ENCODE measurements at places on chromosomes 6 and 20.

DNA sequence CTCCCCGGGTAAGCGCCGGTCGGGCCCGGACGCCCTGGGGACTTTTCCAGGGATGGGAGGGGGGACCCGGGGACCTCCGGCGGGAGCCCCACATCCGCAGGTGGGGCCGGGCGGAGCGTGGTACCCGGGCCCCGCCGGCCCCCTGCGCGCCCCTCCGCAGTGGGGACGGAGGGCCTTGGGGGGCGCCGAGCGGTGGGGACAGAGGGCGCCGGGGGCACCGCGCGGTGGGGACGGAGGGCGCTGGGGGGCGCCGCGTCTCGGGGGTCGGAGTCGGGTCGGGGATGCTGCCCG lies 270 bp downstream of the PLEKHG1 start:
- no peak for DNase-seq

DNA sequence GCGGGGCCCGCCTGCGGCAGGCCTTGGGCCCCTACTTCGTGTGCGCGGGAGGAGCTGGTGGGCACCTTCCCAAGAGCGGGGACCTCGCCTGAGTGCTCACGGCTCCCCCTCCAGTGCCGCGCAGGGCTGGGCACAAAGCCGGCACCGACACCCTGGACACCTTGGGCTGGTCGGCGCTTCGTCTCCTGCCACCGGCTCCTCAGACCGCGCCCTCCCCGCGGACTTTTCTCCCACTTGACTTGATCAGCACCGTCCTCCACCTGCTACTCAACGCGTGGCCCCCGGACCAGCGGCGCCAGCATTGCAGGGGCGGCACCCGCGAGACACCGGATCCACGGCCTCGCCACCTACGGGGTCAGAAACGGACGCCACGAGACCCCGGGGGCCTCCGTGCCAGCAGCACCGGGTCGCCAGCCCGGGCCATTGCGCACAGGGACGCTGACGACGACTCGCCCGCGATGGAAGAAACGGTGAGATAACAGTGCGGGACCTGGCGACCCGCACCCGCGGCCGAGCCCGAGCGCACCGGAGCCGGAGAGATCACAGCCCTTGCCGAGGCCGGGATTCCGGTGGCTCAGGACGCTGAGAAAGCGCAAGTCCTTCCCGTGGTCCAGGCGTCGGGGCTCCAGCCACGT lies 154.2 kb downstream of the DLL1 start:
- no peak for DNase-seq

GRCh38 chr6:39057251-39058155 lies 8.9 kb downstream of the GLP1R start:
- no peak for DNase-seq

DNA sequence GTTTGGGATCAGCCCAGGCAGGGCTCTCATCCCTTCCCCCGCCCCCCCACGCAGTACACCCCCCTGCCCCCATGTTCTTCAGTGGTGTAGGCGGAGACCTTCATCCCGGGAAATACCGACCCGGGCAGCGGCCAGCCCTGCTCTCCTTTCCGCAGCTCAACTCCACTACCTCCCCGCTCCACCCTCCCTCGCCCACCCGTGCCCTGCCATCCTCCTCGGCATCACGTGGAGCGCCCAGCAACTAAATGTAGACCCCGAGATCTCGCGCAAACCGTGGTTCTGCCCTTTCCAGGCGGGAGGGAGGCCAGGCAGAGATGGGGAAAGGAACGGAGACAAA lies 1932.2 kb upstream of the DEFB115 start:
- no peak for DNase-seq

DNA sequence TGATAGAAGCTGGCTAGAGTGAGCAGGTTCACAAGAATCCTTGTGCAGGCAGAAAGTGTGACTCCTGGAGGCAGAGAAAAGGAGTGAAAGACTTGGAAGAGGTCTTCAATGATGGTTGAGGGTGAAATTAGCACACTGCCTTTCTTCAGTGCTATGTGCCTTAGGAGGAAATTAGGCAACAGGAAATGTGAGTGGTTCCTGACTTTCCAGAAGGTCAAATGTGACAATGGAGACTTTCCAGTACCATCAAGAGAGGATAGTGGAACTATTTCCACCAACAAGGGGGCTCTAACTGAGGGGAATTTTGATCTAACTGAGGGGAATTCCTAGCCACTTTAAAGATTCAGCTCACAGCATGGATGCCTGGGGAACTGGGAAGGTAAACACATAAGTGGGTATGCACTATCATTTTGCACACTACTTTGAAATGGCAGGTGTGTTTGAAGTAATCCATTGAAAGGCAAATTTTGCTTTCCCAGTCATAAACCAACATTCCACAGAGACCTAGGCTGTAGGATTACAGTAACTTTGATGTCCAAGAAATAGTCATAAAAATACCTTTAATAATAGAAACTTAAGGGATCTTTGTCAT lies 90.0 kb downstream of the PERP start:
- no peak for DNase-seq

DNA sequence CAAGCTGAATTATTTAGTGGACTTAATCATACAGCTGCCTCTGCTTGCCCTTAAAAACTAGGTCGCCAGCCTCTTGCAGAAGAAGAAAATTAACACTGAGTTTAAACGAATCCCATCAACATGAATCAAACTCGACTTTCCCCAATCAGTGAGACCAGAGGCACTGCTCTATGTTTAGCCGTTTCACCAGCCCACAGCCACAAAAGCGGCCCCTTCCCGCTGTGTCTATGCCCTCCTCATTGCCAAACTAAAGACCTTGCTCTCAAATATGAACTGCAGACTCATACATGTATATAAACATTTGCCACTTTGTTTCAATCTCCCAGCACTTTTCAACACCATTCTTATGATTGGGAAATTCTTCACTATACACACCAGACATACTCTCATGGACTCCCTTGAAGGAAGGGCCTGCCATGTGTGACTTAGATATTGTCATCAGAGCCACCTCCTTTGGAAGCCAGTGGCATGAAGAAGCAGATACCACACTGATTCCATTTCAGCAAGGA lies 105.8 kb upstream of the ADGRF1 start:
- no peak for DNase-seq

GRCh38 chr6:137389150-137389704 lies 105.0 kb downstream of the OLIG3 start:
- DNase-seq: peak; percentile 39

- no peak for DNase-seq
Measured at GRCh38 chr20:23063581-23063980, 14.1 kb upstream of the THBD start.

GRCh38 chr20:6006603-6006949 lies 47.3 kb downstream of the LRRN4 start:
- DNase-seq: no peak

- no peak for DNase-seq
Measured at GRCh38 chr20:32325706-32326503, 32.2 kb upstream of the ASXL1 start.

DNA sequence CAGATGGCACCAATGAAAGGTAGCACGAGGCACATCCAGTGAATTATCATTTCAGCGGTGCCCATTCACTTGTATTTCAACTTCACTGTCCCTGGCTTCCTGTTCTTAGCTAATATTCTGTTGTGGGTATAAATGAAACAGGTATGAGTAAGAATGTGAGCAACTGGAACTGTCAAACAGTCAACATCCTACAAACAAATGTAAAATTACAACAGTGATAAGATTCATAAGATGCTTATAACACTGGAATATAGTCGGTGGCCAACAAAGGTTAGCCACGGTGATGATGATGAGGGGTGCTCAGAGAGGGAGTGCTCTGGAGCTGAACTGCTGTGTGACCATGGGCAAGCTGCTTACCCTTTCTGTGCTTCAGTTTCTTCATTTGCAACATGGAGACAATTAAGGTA lies 74.9 kb upstream of the TOX2 start:
- no peak for DNase-seq

DNA sequence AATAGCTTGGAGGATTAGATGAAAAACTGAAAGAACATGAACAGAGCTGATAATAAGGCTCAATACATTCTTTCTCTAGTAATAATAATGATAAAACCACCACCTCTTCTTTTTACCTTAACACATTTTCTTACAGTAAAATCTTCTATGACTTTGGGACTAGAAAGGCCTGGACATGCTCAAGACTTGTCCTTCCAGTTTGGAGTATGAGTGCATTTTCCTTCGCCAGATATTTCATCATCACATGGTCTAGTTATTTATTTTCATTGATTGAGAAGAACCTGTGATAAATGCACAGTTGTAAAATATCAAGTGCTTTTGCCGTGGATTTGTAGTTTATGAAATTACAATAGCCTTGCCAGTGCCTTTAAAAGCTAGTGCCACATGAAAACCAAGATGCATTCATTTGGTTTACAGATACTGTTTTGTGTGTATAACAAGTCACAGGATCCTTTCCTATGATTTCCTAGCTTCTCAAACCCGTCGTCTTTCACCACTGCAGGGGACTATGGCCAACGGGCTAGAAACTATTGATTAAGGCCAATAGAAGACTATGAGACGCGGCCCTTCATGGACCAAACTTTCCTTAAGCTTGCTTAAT lies 200.2 kb upstream of the ZNF217 start:
- no peak for DNase-seq

DNA sequence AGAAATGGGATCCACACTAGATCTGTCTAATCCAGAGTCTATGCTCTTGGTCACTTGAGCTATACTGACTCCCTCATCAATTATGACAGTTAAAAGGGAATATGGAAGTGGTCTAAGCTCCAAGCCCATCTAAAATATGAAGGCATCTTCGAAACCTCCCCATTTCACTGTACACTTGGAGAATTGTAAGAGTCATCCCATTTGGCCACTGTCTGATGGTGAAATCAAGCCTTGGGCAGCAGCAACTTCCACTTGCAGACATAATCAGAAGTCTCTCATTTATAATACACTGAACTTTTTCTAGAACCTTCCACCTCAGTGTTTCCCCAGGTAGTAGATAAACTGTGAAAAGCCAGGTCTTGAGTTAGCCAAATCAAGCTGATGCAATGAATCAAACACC lies 26.3 kb upstream of the UBR2 start:
- no peak for DNase-seq

DNA sequence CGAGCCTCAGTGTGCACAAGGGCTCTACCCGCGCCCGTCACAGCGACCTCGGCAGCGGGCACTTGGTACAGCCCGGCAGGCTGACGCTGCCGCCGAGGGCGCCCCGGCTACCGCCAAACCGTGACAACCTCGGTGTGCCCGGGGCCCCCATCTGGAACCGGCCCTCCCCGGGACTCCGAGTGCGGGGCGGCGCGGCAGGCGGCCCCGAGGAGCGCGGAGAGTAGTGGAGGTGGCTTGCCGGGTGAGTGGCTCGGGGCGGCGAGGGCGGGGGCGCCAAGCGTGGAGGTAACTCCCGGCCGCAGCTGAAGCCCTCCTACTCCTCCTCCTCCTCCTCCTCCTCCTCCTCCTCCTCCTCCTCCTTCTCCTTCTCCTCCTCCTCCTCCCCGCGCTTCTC lies at the start of gene ISM1:
TSS of gene ISM1 (plus strand) at position 371 of the 394 bp plus-strand sequence. CDS start 503 bp downstream, outside the sequence.
- no peak for DNase-seq

GRCh38 chr20:36349384-36350170 lies 43.4 kb downstream of the DLGAP4 start:
- no peak for DNase-seq

DNA sequence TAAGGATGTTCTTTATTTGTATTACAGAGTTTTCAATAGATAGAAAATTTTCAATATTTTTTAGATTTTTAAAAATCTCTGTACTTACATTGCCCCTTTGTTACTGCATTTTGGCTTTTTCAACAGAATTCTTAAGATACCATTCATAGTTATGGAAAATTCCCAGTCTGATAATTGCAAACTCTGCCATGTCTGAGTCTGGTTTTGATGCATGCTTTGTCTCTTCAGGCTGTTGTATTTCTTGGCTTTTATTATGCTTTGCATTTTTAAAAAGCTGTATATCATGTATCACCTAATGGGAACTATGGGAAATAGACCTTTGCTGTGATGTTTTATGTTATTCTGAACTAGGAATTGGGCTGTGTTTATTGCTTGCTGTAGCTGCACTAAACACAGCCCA lies 898.9 kb upstream of the ADGRB3 start:
- DNase-seq: no peak

DNA sequence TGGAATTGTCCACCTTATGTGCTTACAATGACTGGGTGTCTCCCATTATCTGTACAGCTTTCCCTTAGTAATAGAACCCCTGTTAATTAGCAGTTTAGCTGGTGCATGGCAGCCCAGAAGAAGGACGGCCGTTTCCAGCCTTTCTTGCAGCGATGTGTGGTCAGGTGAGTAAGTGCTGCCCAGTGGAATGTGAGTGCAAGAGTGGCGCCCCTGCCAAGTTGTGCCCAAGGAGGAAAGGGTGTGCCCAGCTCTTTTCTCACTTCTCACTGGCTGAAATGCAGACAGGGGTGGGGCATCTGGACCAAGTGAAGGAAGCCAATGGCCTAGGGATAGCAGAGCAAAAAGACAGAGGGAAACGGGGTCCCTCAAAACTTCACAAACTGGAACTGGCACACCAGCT lies 296.8 kb downstream of the PREX1 start:
- DNase-seq: no peak

GRCh38 chr6:41273714-41274113 lies 12.8 kb downstream of the TREM1 start:
- no peak for DNase-seq

- no peak for DNase-seq
Measured at GRCh38 chr6:129542705-129543104, 167.3 kb downstream of the ARHGAP18 start.
